HFFc6 (cell line): ENCODE measurements at places on chromosomes 2 and 18. TPM values are rescaled to one million over a fixed set of nuclear protein-coding genes. Genes with fewer than 3 reads are reported as not detected.

Gene ZCCHC2
- 6.3 to 7.1 TPM (median 7.0 TPM) in 3 replicates for total RNA-seq

Gene ZNF385B
- 0.26 TPM in 1 of 2 replicates, not detected in the other for total RNA-seq

GRCh38 chr2:127343277-127343676 lies 44.5 kb downstream of the MAP3K2 start:
- H3K4me1 ChIP-seq = peaks cover 41% of the 10 kb centered on the region
- no peak overlapping the region for H3K27ac ChIP-seq
- no peaks in the 10 kb centered on the region for H3K27me3 ChIP-seq
- peaks cover under 1% of the 10 kb centered on the region; the same call in 1 of the 2 replicates for H3K36me3 ChIP-seq
- H3K4me3 ChIP-seq = no peak overlapping the region

DNA sequence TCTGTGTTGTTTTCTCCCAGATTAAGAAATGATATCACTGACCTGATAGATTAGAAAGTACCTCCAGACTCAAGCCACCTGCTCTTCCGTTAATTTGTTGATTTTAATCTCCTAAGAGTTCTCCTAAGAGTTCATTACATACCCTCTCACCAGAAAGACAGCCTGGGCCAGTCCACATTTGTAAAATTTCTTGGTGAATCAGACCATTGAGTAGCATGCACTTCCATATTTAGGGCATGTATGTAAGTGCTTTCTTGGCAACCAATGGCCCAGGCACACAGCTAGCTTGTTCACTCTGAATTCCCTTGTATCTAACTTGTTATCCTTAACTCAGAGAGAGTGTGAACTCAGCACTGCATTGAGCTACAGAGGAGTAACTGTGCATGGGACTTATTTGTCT lies 158.1 kb upstream of the ACAA2 start:
- H3K27me3 ChIP-seq = peaks cover 24% of the 10 kb centered on the region
- no peaks in the 10 kb centered on the region for H3K36me3 ChIP-seq
- H3K4me1 ChIP-seq = no peaks in the 10 kb centered on the region
- no peak overlapping the region for H3K27ac ChIP-seq

Gene CYP27C1
- 0.09 to 0.11 TPM (median 0.09 TPM) in 3 replicates for total RNA-seq

- H3K27ac ChIP-seq = peak overlapping the region; percentile 96
- DNase-seq = no peak
- H3K36me3 ChIP-seq = peaks cover 16% of the 10 kb centered on the region
- peaks cover 87% of the 10 kb centered on the region for H3K4me1 ChIP-seq
- peaks cover 2% of the 10 kb centered on the region; the same call in 1 of the 2 replicates for H3K27me3 ChIP-seq
- H3K4me3 ChIP-seq = peak overlapping the region; percentile 49
These were observed 71.2 kb downstream of the SPATS2L start for GRCh38 chr2:200377355-200378336.

DNA sequence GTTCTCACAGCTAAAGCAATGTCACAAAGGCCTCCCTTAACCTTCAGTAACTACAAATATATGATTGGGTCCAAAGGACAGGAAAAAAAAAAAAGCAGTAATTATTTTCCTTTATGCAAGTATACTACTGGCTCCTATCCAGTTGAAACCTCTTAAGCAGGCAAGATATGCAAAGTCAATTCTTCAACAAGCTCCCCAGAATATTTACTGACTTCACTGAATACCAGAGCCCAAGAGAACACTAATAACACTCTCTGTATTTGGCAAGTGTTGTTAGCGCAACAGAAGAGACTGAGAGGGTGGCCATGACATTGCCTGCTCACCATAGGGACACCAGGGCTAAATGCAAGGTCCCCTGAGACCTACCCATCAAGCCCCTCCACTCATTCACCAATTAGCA lies 74.5 kb downstream of the AP1S3 start:
- peaks cover 3% of the 10 kb centered on the region for H3K27me3 ChIP-seq
- no peak overlapping the region for H3K27ac ChIP-seq
- peaks cover 23% of the 10 kb centered on the region for H3K4me1 ChIP-seq
- H3K4me3 ChIP-seq = no peak overlapping the region
- peak; percentile 12 for DNase-seq

DNA sequence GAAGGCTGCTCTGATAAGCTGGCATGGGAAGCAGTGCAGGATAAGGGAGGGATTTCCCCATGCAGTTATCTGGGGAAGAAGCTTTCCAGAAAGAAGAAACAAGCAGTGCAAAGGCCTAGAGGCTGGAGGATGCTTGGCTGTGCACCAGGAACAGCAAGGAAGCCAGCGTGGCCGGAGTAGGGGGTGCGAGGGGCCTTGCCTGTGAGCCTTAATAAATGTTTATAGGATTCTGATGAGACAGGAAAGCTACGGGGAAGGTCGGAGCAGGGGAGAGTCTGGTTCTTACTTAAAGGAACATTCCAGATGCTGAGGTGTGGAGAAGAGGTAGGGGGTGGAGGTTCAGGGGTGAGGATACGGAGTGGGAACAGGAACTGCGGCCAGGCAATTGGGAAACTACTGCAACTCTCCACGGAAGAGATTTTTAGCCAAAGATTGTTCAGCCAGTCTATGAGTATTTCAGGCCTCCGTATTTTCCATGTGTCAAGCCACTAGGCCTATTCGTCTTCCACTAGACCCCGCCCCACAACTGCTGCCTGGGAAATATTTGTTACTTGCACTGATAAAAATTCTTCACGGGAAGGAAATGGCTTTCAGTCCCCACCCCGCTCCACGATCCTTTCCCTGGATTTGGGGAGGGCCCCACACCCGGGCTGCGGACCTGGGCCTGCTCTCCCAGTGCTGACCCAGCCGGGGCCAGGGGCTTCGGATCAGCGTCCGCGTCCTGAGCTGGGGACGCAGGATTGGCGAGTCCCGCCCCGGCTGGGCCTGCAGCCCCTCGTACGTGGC lies 516 bp downstream of the EIF2AK2 start:
- peak overlapping the region; percentile 96 for H3K27ac ChIP-seq
- peak overlapping the region; percentile 99 for H3K4me3 ChIP-seq
- H3K27me3 ChIP-seq = peaks cover 2% of the 10 kb centered on the region; the same call in 1 of the 2 replicates
- peak; percentile 36 for DNase-seq

Gene PLB1
- total RNA-seq = 0.50 to 1.3 TPM (median 0.66 TPM) in 3 replicates

Gene GPR75
- 0.97 to 1.2 TPM (median 1.1 TPM) in 3 replicates for total RNA-seq

Gene CCL20
- not detected in 3 replicates for total RNA-seq

Gene ABCB11
- total RNA-seq = not detected in 3 replicates

Gene MYO5B
- total RNA-seq = 0.13 TPM in 1 of 3 replicates, not detected in the others

Gene ALPI
- not detected in 2 replicates for total RNA-seq

Gene KIF5C
- 0.58 to 1.0 TPM (median 0.60 TPM) in 3 replicates for total RNA-seq

DNA sequence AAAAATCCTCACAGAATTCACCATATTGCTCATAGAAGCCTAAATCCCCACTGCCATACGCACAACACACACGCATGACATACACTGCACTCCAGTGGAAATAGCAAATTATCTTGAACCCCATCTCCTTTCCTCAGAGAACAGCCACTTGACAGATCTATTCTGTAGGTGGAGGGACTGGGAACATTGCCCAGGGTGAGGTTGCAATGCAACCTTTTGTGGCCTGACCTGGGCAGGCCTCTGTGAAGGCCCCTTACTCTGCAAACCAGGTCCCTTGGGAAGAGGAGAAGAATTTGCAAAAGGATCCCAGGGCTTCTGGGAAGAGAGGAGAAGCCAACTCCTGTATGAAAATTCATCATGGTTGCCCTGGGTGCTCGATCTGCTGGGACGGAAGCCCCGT lies 51.9 kb downstream of the SDC1 start:
- no peaks in the 10 kb centered on the region for H3K36me3 ChIP-seq
- no peak overlapping the region for H3K27ac ChIP-seq
- no peak overlapping the region for H3K4me3 ChIP-seq
- no peaks in the 10 kb centered on the region for H3K4me1 ChIP-seq
- DNase-seq = no peak
- peaks cover 3% of the 10 kb centered on the region for H3K27me3 ChIP-seq

DNA sequence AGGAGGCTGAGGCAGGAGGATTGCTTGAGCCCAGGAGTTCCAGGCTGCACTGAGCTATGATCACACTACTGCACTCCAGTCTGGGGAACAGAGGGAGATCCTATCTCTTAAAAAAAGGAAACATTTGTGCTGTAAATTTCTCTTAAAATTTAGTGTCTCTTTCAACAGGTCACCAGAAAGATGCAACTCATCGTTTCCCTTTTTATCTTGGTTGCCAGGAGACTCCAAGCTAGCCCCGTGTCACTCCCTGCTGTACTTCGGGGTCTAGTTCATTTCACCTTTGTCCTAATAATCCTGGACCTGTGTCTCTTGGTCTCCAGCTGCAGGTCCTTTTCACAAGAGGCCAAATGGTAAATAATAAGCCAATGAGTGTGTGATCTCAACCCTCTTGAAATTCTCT lies 7.1 kb downstream of the HS1BP3 start:
- no peak overlapping the region for H3K27ac ChIP-seq
- no peak for DNase-seq
- H3K27me3 ChIP-seq = peaks cover 4% of the 10 kb centered on the region
- H3K4me3 ChIP-seq = no peak overlapping the region
- no peaks in the 10 kb centered on the region for H3K36me3 ChIP-seq

Gene CYTIP
- total RNA-seq = not detected in 3 replicates

- H3K36me3 ChIP-seq = no peaks in the 10 kb centered on the region
- no peak for DNase-seq
- H3K27me3 ChIP-seq = peaks cover 34% of the 10 kb centered on the region
- H3K27ac ChIP-seq = no peak overlapping the region
These were observed 211.0 kb downstream of the SP3 start for GRCh38 chr2:173754165-173754564.

Gene ACVR1C
- 0.09 TPM in 1 of 3 replicates, not detected in the others for total RNA-seq

Gene OR6B2
- not detected in 3 replicates for total RNA-seq

DNA sequence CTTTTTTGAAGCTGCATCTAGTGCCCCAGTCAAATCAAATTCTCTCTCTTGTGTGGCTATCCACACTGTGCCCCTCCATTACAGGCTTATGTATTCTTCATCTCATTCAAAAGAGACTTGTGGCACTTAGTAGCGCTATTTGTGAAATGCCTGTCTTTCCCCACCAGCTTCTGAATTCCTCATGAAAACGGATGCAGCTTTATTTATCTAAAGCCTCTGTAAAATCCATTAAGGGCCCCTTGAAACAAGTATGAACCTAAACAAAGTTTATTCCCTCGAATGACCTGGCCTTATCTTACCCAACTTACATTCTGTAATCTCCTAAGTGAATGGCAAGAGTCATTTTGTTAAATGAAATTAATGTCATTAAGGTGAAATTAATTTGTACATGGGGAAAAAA lies 417.4 kb upstream of the PIK3C3 start:
- H3K27me3 ChIP-seq = no peaks in the 10 kb centered on the region
- no peaks in the 10 kb centered on the region for H3K36me3 ChIP-seq
- no peaks in the 10 kb centered on the region for H3K4me1 ChIP-seq
- no peak for DNase-seq

- H3K27me3 ChIP-seq = no peaks in the 10 kb centered on the region
- no peak overlapping the region for H3K4me3 ChIP-seq
- no peaks in the 10 kb centered on the region for H3K36me3 ChIP-seq
- DNase-seq = peak; percentile 32
These were observed 185.9 kb upstream of the CCDC150 start for GRCh38 chr2:196453613-196454047.

DNA sequence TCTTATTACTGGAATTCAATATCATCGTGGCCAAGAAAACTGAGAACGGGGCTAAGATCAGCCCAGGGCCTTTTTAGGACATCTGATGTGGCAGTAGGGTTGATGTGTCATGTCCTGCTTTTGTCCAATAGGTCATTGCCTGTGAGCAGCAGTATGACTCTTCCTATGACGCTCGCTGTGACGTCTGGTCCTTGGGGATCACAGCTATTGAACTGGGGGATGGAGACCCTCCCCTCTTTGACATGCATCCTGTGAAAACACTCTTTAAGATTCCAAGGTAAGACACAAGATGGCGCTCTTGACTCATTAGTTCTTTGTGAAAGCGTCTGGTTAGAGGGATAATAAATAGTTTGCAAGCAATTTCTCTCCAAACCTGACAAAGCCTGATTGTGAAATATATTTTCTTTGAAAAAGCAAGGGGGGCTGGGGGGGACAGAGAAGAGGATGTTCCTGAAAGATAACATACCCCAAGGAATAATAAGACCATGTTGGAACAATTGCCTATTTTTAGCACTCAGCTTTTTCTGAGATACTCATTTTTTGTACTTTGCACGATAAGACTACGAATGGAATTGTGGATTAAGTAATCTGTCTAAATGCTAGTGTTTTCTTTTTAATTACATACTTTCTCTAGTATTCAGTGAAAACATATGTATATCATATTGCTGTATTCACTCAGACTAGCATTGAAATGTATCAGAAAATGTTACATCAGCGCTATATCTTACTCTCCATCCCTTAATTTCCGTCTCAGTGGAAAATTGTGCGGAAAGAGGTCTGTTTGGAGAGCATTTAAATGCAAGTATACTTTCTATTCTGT lies 58.1 kb downstream of the MYO3B start:
- no peaks in the 10 kb centered on the region for H3K4me1 ChIP-seq
- peaks cover 8% of the 10 kb centered on the region for H3K27me3 ChIP-seq
- no peak overlapping the region for H3K4me3 ChIP-seq
- no peaks in the 10 kb centered on the region for H3K36me3 ChIP-seq
- peak; percentile 43 for DNase-seq

Gene CCBE1
- 152 and 204 TPM in 2 replicates for total RNA-seq

GRCh38 chr2:105649534-105649933 lies 95.2 kb upstream of the NCK2 start:
- H3K27ac ChIP-seq = no peak overlapping the region
- H3K4me1 ChIP-seq = peaks cover 3% of the 10 kb centered on the region
- H3K36me3 ChIP-seq = no peaks in the 10 kb centered on the region
- no peak for DNase-seq
- H3K4me3 ChIP-seq = no peak overlapping the region

DNA sequence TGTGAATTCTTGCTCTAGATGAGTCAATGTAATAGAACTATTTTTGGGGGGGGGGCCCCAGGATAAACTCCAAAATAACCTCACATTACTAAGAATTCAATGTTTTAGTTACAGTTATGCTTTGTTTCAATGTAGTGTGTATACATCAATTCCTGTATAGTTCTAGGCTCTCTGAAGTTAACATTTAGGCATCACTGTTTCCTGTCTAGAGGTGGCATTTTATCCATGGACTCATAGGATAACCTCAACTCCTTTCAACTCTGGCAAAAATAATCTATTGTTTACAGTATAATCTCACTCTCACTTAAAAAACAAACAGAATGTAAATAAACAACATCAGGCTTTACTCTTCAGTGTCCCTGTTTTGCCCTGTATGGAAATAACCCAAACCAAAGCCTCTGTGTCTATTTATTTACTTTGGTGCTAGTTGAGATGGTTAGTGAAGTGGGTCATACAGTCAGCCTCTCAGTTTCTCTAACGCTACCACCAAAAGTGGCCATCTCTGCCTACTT lies 79.3 kb upstream of the MMADHC start:
- peaks cover 3% of the 10 kb centered on the region; the same call in 1 of the 2 replicates for H3K36me3 ChIP-seq
- no peaks in the 10 kb centered on the region; the same call in 1 of the 2 replicates for H3K27me3 ChIP-seq
- DNase-seq = no peak
- H3K27ac ChIP-seq = no peak overlapping the region

- H3K27me3 ChIP-seq = peaks cover 7% of the 10 kb centered on the region
- H3K4me1 ChIP-seq = peaks cover 1% of the 10 kb centered on the region
- no peak for DNase-seq
- H3K27ac ChIP-seq = no peak overlapping the region
These were observed 90.5 kb upstream of the MSH2 start for GRCh38 chr2:47312491-47312850.

GRCh38 chr2:13638181-13638580 lies 921.4 kb downstream of the TRIB2 start:
- H3K4me3 ChIP-seq = no peak overlapping the region
- no peaks in the 10 kb centered on the region; the same call in 1 of the 2 replicates for H3K27me3 ChIP-seq
- no peaks in the 10 kb centered on the region for H3K4me1 ChIP-seq
- H3K36me3 ChIP-seq = no peaks in the 10 kb centered on the region
- no peak overlapping the region for H3K27ac ChIP-seq

Gene MC2R
- total RNA-seq = not detected in 3 replicates

- DNase-seq = no peak
- H3K4me1 ChIP-seq = peaks cover 12% of the 10 kb centered on the region
- H3K36me3 ChIP-seq = no peaks in the 10 kb centered on the region
These were observed 71.8 kb downstream of the SH3RF3 start for GRCh38 chr2:109200616-109201464.
